CD4-positive, alpha-beta T cell treated with Interleukin-6 for 4 hours (primary cell): ENCODE measurements at places on chromosomes 7 and 10.

DNA sequence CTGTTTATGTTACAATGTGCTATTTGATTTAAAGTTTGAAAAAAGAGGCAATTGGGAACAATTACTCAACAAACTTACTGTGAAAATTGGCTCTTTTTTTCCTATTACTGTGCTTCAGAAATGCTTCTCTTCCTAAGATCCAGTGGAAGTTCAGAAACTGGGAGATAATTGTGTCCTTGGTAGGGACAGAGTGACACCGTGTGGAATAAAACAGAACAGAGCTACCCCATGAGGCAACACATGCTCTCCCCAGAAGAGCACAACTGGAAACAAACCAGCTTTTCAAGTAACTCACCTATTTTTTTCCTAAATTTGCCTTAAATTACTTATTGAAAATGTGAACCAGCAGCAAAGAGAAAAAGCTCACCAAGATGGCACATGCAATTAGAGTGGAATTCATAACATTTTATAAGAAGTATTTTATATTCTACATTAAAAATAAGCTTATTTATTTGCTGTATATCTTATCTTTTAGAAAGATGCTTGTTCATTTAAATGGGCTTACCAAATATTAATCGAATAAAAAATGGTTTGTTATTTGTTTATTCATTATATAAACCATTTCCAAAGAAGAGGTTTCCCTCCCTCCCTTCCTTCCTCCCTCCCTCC is 346.1 kb upstream of the ANKRD30A start:
- no peak for DNase-seq

- DNase-seq, result peak; percentile 56
Observed at GRCh38 chr10:71888623-71889387, 37.8 kb upstream of the PSAP start.

GRCh38 chr7:38428041-38428440 is 154.6 kb upstream of the TARP start:
- DNase-seq, result no peak

GRCh38 chr7:26190417-26190869 is 10.1 kb downstream of the HNRNPA2B1 start:
- no peak for DNase-seq

GRCh38 chr7:15104411-15105092 is 202.0 kb upstream of the DGKB start:
- DNase-seq, result no peak

DNA sequence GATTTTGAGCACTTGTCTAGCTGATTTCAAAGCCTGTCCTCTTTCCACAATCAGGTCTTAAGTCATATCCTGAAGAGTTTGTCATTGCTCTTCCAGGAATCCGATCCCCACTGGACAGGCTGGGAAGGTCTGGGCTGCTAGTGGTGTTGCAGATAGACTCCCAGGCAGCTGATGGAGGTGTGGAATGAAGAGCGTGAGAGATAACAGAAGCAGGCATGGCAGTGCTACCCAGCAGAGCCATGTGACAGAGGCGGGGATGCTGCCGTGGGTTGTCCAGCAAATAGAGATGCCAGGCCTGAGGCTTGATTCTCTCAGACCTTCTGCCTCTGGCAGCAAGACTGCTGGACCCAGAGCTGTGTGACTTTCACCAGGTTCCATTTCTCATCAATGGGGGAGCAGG is 116.5 kb upstream of the EEPD1 start:
- no peak for DNase-seq

- DNase-seq, result no peak
Observed at GRCh38 chr7:6258440-6259182, 13.8 kb downstream of the CYTH3 start.

DNA sequence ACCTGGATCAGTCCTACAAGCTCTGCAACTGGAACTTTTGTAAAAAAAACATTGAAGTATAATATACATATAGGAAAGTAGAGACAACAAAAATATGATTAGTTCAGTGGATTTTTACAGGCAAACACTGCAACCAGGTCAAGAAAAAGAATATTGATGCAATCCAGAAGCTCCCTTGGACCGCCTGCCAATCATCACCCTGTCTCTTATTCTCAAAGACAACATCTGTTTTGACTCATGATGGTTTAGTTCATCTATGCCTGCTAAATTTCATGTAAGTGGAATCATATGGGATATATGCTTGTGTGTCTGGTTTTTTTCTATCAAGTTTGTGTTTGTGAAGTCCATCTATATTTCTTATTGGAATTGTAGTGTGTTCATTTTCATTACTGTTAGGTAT is 7.7 kb upstream of the HYCC1 start:
- no peak for DNase-seq

GRCh38 chr10:80896959-80897358 is 359.3 kb downstream of the SH2D4B start:
- DNase-seq, result no peak

DNA sequence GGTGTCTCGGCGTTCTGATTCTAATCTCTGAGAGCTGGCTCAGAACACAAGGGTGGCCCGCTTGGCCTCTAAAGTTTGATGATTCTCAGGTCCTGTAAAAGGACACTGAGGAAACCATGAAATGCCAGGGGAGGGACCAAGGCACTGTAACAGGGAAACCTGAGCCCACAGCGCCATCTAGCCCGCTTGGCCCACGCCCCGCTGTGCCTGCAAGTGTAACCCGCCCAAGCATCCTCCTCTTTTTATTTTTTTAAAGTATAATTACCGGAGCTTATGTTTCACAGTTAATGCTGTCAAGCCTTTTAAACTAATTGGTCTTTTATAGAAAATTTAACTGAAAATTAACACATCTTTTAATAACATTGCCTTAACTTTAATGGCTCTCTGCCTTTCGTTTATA is 734.7 kb downstream of the KCNMA1 start:
- no peak for DNase-seq

- no peak for DNase-seq
Observed at GRCh38 chr7:93622036-93623033, 47.8 kb upstream of the CALCR start.

DNA sequence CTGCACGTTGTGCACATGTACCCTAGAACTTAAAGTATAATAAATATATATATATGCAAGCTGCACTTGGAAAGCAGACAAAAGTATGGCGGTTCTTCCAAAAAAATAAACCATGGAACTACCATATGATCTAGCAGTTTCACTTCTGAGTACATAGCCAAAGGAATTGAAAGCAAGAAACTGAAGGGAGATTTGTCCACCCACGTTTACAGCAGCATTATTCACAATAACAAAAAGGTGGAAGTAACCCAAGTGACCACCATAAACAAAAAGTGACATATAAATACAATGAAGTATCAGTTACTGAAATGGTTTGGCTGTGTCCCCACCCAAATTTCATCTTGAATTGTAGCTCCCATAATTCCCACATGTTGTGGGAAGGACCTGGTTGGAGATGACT is 525.3 kb upstream of the CELF2 start:
- DNase-seq, result no peak

- DNase-seq, result no peak
Observed at GRCh38 chr7:96667026-96667425, 42.6 kb downstream of the SEM1 start.

GRCh38 chr7:157898261-157898660 is 561.5 kb downstream of the DNAJB6 start:
- no peak for DNase-seq

DNA sequence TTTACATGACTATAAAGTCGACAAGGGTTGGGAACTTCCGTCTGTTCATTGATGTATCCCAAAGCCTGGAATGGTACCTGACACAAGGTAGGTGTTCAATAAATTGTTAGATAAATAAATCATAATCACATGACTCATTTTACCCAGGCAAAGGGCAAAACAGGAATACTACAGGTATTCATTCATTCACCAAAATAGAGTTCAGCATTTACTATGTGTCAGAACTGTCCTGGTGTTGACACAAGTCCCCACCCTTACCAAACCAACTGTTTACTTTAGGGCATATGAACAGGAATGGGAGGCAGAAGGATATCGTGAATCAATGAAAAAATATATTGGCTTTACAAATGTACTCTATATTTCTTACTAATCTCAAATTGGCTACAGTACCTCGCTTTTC is 666 bp upstream of the YAE1 start:
- no peak for DNase-seq

DNA sequence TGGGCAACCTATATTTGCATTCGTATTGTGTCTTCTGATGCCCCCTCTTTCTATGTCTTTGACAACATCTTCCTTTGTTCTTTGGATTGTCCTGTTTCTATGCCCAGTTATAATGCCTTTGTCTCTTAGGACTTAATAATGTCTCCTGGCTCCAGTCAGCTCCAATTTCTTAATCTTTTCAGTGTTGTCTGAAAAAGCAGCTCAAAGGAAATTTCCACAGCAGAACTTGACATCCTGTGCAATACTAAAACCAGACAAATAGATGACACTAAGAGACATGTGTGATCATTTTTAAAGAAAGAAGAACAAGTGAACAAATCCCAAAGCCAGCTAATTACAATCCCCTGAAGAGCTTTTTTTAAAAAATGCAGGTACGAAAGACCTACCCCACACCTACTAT is 47.7 kb upstream of the RNF148 start:
- no peak for DNase-seq

DNA sequence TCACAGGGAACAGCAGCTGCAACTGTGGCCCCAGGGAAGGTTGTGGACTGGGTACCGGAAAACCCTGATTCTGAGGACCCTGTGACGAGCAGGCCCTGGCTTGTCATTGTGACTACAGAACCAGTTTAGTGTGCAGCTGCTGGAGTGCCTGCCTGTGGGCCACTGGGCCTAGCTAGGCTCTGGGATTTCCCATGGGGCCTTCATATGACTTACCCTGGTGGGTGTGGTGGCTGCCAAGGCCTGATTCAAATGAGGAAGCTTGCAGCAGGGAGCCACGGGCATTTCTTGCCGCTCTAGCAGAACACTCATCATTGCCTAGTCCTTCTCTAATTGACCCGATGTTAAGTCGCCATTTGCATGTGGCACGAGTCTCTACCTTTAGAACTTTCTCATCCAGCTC is 14.7 kb upstream of the CAMK2G start:
- no peak for DNase-seq

DNA sequence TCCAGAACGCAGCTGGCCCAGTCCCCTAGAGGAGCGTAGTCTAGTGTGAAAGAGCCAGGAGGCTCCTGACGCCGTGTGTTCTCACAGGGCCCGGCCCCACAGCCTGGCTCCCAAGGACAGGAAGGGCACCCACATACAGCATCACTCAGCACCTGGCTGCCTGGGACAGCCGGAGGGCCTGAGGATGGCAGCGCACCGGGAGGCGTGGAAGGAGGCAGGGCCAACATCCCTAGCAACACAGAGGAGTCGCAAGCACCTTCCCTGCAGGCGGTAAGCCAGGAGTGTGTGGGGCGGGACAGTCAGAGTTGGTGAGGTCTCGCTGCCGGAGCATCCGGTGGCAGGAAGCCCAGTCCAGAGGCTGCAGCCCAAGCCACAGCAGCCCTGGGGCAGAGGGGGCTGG is 125.8 kb downstream of the MAD1L1 start:
- no peak for DNase-seq

GRCh38 chr10:51918884-51919325 is 219.5 kb upstream of the CSTF2T start:
- no peak for DNase-seq

DNA sequence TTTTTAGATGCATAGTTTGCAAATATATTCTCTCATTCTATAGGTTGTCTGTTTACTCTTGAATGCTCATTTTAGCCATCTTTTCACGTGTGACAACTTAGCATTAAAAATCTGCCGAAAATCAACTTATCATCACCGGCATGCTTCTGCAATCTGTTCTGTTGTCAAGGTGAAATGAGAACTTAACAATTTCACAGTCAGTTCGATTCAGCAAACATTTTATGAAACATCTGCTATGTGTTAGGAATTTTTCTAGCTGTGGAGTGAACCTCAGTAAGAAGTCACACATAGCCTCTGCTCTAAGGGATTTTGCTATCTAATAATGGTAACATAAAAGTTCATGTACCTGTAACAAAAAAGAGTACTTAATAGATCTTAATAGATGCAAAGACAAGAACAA is 256.1 kb downstream of the ZWINT start:
- no peak for DNase-seq

DNA sequence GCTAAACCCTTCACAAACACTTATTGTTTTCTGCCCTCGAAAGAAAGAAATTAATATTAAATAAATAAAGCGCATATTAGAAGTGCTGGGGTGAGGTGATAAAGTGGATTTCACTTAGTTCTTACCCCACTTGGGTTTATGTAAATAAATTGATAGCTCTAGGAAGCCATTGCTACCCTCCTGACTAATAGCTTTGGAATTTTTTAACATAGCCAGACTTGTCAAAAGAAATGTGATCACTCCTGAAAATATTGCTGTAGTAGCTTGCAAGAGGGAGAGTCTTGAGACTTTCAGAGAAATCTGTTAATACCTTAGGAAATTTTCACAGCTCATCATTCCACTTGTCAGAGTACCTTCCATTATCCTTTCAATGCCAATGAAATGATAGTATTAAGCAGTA is 7.6 kb downstream of the ARL5B start:
- no peak for DNase-seq

GRCh38 chr7:158443688-158444483 is 143.7 kb downstream of the PTPRN2 start:
- no peak for DNase-seq

GRCh38 chr7:54719974-54720373 is 39.0 kb downstream of the SEC61G start:
- no peak for DNase-seq

DNA sequence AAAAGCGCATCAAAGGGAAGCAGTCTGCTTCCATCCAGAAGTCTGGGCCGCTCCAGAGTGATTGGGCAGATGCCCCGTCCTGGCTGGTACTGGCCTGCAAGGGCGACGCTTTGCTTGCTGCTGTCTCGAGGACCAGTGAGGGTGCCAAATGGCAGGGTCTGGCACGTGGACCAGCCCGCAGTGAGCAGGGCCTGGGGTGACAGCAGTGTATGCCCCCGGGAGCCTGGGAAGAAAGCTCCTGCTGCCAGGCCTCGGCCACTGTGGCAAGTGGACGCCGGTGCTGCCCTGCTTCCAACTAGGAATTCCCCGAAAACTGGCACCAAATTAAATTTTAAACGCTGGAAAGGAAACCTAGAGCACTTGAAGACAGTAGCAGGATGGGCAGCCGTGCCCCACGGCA is 357.0 kb upstream of the MKI67 start:
- no peak for DNase-seq

- no peak for DNase-seq
Observed at GRCh38 chr7:82270870-82271269, 172.7 kb downstream of the CACNA2D1 start.

- DNase-seq, result no peak
Observed at GRCh38 chr7:18679261-18679660, 183.7 kb downstream of the HDAC9 start.

DNA sequence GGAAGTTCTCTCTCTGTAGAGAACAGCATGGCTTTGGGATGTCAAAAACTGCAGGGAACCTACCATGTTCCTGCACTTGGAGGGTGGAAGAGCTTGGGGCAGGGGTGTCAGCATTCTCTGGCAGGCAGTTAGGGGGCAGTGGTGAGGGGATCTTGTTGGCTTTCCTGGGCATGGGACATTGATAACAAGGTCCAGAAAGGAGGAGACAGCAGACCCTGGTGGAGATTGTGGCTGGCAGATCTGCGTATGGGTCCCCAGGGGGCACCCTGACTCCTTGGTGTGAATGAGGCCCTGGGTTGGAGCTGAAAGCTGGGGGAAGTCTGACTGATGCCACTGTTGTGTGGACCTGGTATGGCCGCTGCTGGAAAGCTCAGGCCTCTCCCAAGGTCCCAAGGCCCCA is 22.9 kb upstream of the CAMK2B start:
- peak; percentile 17 for DNase-seq
